SHP77 treated with DMSO at 0.1 percent for 48 hours (cell line): ENCODE measurements at places on chromosomes 2 and 18.

GRCh38 chr18:61697306-61697909 lies 195.4 kb downstream of the RNF152 start:
- no peak for DNase-seq

GRCh38 chr2:96400049-96401000 lies 64.8 kb downstream of the NCAPH start:
- no peak for DNase-seq

DNA sequence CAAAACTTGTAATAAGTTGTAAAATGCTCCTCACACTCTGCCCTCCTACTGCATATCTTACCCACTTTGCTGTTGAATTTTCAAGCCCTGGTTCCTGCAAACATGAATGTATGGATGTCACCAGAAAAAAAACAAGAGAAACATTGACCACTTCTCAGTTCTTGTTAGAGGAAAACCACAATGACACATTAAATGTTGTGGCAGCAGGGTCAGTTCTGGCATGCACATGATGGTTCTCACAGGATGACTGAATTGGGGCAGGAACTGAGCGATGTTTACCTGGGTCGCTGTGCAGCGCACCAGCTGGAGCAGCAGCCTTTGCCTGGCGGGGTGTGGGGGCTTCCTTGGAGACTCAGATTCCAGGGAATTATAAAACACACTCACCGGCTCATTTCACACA lies 14.0 kb upstream of the PRKCE start:
- DNase-seq = no peak

DNA sequence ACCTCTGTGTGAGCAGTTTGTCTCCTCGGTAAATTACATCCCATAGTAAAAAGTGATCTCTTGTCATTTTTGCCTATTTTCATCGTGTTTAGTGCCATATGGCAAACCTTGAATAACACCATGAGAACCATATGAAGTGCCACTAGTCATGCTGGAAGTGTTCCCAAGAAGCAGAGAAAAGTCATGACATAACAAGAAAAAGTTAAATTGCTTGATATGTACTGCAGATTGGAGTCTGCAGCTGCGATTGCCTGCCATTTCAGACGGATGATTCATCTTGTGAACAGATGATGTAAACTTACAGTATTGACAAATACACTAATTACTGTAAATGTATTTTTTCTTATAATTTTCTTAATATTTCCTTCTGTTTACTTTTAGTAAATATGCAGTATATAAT lies 846.7 kb downstream of the BCL11A start:
- no peak for DNase-seq

DNA sequence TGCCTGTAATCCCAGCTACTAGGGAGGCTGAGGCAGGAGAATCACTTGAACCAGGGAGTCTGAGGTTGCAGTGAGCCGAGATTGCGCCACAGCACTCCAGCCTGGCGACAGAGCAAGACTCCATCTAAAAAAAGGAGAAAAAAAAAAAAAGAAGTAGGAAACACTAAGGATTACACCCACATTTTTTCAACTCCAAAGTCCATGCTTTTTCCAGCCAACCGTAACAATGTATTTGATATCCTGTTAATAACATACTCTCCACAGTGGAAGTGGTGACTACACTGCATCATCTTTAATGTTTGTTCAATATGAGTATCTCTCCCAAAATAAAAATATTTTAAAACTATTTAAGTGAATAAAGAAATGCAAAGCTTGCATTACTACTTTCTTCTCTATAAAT lies 481.6 kb upstream of the ACVR2A start:
- no peak for DNase-seq

DNA sequence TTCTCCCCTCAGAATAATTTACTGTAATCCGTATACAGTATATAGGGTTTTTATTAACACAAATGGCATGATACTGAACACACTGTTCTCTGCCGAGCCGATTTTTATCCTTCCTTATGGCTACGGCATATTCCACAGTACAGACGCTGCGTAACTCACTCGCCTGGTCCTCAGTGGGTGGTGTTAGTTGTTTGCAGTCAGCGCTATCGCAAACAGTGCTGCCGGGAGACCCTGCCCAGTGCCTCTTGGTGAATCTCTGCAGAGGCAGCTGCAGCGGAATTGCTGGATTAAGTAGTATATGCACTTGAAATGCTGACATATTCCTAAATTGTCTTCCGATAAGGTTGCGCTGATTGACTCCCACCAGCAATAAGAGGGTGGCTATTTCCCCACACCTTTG lies 73.9 kb downstream of the MARCO start:
- no peak for DNase-seq

DNA sequence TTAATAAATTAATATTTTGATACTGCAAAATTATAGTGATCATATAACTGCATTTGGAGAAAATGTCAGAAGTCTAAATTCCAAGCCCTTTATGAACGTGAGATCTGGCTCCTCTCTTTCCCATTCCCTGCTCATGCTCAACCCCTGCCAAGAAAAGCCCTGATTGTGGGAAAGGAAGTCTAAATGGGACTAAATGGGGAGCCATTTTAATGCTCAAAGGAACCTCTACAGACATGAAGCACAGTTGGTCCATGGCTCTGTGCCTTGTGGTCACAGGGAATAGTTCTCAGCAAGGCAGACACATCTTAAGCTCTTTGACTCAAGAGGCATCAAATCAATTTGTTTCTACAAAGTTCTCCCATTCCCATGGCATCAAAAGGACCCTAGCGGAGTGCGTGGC lies 29.3 kb upstream of the INSIG2 start:
- no peak for DNase-seq

DNA sequence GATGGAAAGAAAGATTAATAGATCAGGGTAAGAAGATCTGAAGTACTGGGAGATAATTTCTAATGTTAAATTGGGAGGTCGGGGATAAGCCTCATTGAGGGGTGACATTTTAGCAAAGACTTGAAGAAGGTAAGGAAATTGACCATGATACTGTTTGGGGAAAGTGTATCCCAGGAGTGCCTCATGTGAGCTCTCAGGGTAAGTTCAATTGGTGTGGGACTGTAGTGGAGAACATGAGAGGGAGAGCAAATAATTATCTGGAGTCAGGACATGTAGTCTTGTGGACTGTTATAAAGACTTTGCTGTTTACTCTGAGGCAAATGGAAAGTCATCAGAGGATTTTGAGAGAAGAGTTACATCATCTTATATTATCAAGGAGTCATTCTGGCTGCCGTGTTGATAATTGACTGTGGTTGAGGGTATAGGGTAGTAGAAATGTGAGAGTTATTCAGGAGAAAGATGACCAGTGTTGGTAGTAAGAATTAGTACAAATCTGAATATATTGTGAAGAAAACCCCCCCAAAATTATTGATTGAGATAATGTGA lies 624.4 kb downstream of the ADCYAP1 start:
- DNase-seq = no peak

GRCh38 chr2:27422958-27423357 lies 5.5 kb upstream of the NRBP1 start:
- DNase-seq = no peak

GRCh38 chr2:567865-568638 lies 109.2 kb downstream of the TMEM18 start:
- DNase-seq = no peak

GRCh38 chr2:173346035-173346434 lies 8.6 kb upstream of the CDCA7 start:
- DNase-seq = no peak

DNA sequence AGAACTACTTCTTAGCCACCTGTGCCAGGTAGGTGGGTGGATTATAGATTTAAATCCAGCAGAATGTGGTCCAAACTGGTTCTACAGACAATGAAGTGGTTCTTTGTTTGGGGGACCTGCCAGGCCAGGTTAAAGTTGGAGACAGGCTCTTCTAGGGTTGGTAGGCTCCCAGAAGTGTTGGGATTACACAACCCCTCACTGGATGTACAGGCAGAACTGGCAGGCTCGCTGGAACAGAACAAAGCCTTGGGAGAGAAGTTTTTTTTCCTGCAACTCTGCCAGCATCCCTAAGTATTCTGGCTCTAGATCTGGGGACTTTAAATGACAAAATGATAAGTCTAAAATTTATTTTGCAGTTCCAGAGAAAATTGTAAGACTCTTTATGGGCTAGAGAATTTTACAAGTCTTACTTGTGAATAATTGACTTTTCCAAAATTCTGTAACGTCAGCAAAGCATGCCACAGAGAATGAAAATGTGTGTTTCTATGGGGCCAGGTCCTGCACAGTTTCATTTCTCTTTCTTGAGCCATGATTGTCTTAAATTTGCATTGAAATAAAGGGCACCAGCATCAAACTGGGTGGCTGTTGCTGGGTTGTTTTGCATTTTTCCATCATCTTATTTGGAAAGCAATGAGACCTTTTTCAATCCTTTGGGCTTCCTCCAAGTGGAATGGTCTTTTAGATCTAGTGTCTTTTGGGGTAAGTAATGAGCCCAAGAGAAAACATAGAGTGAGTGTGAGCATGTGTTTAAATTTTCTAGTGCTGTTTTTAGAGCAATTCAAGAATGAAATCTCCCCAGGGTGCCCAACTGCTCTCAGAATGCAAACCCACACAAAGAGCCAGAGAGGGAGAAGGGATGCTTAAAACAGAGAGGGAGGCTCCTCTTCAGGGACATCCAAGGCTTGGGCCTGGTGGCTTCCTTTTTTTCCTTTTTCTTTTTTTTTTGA lies 32.4 kb upstream of the ATL2 start:
- no peak for DNase-seq

GRCh38 chr2:128456281-128456680 lies 137.6 kb upstream of the HS6ST1 start:
- DNase-seq = no peak

DNA sequence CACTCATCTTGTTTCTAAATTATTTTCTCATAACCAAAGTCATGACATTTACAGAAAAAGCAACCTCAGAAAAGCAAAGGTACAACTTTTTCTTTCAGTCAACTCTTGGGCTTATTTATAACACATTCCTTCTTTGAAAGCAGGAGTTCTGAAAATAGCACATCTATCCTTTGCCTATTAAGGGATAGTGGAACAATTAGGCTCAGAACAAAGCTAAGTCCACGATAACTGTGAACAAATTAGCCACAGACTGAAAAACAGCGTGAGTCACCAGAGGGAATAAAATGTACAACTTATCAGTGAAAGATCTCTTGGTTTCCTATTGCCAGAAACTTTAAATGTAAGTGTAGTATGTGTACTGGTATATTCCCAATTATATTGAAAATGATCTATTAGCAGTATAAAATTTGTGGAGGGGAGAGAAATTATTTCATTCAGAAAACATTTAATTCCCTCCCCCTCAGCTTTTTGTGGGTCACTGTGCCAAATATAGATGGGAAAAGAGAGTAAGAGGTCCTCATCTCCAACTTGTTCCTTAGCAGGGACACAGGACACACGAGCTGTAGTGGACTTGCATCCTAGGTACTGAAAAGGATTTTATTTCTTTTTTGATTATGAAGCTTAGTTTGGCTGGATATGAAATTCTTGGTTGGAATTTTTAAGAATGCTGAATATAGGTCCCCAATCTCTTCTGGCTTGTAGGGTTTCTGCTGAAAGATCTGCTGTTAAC lies 15.4 kb upstream of the MATN3 start:
- no peak for DNase-seq

DNA sequence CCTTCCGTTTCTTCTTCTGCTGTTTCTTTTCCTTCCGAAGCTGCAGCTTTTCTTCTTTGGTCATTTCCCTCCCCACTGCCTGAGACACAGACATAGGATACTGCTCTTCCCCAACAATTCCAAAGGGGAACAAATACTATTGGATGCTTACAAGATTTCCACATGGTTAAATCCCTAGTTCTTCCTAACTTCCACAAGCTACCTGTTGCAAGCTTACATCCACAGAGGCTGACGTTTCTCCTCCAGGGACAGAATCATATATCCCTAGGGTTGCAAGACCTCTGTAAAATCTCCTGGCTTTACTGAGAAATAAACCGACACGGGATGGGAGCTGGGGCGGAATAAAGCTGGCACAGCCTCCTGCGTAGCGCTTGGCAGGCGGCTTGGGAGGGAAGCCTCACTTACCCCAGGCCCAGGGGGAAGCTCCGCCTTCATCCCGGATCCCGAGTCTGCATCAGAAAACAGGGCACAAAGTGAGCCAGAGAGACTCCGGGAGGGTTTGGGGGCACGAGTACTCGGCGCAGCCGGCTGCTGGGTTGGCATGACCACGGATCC lies 590 bp downstream of the EIF2B4 start:
- no peak for DNase-seq

DNA sequence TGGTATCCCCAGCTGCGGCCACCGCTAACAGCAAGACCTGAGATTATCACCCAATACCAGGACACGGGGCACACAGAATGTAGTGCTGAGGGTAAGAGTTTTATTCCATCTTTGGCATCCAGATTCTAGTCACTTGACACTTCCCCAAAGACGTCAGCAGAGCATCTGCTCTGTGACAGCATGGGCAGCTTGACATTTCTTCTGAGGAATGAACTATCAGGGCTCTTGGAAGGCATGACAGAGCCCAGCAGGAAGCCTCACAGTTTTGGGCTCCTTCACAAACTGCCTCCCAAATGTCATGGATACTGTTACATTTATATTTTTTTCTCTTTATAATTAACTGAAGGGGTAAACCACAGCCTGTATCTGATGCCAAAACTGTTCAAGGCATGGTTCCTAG lies 1010.7 kb downstream of the TDRD15 start:
- DNase-seq = no peak
